ENCODE measurements at places on chromosomes 13 and 19. TPM values are rescaled to one million over a fixed set of nuclear protein-coding genes. Genes with fewer than 3 reads are reported as not detected.

NALCN gene
- total RNA-seq = not detected

MAST1 gene
- 0.73 TPM for total RNA-seq

ZNF497 gene
- 1.1 TPM for total RNA-seq

RNF113B gene
- total RNA-seq = not detected

ZNF835 gene
- total RNA-seq = 0.11 TPM

GAS6 gene
- 1.5 TPM for total RNA-seq

TLE6 gene
- total RNA-seq = 1.0 TPM

PRR12 gene
- total RNA-seq = 43.3 TPM

CATSPERD gene
- total RNA-seq = not detected

NCR1 gene
- not detected for total RNA-seq

SHD gene
- not detected for total RNA-seq

HSD11B1L gene
- total RNA-seq = 1.1 TPM

OR10H3 gene
- not detected for total RNA-seq

SERPINE3 gene
- total RNA-seq = not detected

CABP5 gene
- total RNA-seq = not detected

ADGRL1 gene
- 8.4 TPM for total RNA-seq

SRRM5 gene
- total RNA-seq = 0.59 TPM

GIPC3 gene
- total RNA-seq = 0.48 TPM

BRME1 gene
- total RNA-seq = 10.5 TPM
